HuH-7 (cell line): ENCODE measurements at places on chromosomes 5 and 9.

DNA sequence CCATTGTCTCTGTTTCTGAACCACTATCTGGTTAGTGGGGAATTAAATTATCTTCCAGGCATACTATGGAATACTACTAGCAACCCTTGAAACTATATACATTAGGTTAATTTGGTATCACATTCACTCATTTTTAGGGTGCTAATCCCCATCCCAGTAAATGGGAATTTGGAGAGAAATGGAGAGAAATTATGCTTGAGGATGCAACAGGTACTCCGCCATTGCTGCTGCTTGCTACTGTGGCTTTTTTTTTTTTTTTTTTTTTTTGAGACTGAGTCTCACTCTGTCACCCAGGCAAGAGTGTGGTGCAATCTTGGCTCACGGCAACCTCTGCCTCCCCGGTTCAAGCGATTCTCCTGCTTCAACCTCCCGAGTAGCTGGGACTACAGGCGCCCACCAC is 66.1 kb downstream of the AK8 start:
- DNase-seq = no peak

GRCh38 chr5:67999391-67999790 is 216.2 kb upstream of the PIK3R1 start:
- DNase-seq = no peak

DNA sequence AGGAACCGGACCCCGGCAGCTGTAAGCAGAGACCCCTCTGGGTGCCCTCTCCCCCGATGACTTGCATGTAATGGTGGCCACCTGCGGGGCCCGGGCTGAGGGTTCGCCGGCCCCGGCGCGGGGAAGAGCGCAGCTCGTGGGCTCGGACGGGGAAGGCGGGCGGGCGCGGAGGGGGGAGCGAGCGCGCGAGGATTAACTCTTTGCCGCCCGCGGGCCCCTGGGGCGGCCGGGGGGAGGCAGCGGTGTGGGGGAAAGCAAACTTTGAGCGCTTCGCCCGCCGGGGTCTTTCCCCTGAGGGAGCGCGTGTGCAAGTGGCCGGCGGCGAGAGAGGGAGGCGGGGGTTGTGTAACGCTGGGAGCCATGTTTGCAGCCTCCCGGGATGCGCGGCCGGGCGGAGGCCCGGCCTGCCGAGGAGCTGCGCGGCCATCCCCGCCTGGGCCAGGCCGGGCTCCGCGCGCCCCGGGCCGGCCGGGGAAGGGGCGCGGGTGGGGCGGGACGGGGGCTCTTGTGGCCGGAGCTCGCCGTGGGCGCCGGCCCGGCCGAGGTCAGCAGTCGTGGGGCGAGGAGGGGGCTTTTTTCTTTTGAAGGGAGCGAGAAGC is 547 bp downstream of the ANP32B start:
- DNase-seq = peak; percentile 61

- DNase-seq = peak; percentile 18
These were observed 89.0 kb upstream of the MAP1B start for GRCh38 chr5:72018143-72018803.

DNA sequence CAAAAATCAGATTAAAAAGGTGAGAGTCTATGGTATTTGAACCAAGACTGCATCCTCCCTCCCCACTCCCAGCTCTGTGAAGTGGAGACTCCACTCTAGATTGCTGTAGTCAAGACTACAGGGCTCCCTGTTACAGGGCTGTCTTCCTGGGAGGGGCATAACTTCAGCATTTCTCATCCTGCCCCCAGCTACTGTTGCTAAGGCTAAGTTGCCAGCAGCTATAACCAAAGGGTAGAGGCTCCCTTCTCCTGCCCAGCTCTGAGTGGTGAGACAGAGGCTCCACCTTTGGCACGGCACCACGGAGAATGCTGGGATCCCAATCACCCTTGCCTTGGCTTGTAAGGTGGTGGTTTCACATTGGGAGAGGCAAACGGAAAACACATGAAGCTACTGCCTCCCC is 39.2 kb upstream of the GCNT4 start:
- no peak for DNase-seq

- no peak for DNase-seq
These were observed 28.2 kb downstream of the RNF145 start for GRCh38 chr5:159181152-159181551.

- DNase-seq = no peak
These were observed 102.0 kb downstream of the STK32A start for GRCh38 chr5:147336876-147337275.

DNA sequence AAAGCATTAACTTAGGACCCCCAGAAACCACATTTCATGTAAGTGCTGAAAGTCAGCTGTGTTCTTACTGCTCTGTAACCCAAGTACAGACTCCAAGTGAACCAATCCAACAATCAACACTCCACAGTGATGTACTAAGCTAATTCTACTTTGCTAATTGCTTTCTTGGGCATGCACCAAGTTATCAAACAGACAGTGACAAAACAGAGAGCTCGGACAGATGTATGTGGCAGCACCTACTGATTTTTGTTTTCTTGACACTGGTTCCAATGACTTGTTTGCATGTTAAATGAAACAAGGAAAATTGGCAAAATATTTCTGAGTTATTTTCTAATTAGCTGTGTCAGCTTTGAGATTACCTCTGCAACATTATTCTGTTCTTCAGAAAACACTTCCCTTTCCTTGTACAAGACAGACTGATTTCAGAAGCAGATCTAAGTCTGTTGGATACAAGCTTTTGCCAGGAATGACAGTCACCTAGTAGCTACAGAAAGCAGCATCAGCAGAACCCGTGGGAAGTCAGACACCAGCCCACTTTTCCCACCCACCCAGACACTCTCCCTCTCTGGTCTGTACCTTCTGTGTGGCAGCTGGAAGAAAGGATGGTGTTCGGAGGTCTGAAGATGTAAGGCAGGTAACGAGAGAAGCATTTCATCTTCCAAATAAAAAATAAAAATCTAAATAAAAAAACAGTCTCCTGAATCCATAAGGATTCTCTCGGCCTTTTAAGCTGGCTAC is 176.7 kb upstream of the PPP2R2B start:
- DNase-seq = no peak

- DNase-seq = no peak
These were observed 1410.5 kb upstream of the CDH18 start for GRCh38 chr5:21398511-21398910.

- DNase-seq = no peak
These were observed 119.6 kb upstream of the TAF11L2 start for GRCh38 chr5:17378346-17378997.

DNA sequence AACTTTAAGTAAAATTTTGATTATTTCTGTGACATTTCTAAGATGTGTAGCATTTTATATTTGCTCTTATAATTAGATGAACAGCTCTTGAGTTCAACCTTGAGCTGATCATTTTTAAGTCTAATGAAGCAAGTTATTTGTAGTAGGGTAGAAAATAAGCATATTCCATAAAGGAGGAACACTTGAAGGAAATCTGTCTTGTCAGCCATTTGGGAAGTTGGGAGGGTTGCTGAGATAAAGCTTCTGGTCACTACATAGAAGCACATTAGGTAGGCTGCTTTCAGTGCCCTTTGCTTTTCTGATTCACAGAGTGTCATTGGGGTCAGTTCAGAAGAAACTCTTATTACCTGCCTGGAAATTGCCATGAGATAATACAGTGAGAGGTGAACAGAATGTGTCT is 44.1 kb downstream of the SEC24A start:
- no peak for DNase-seq

- no peak for DNase-seq
These were observed 11.0 kb downstream of the TRIP13 start for GRCh38 chr5:903756-904096.

GRCh38 chr5:176359658-176360057 is 1.9 kb downstream of the KIAA1191 start:
- DNase-seq = no peak

GRCh38 chr9:35114840-35115628 is 628 bp downstream of the ATOSB start:
- no peak for DNase-seq

DNA sequence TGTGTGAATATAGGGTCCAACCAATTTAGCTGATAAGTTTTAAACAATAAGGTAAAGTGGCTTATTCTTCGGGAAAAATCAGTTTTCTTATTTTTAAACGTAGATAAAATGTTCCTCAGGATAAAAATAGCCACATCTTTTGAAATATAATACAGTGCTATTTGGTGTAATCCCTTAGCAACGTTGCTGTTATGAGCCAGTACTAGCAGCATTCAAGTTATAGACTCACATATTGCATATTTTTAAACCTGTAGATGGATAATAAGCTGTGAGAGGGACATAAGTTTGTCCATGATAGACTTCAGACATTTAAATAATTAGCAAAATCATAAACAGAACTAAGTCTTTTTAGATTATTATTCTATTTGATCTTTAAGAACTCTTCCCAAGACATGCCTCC is 6.3 kb downstream of the PDE4D start:
- no peak for DNase-seq

GRCh38 chr9:70091572-70091971 is 47.9 kb downstream of the MAMDC2 start:
- no peak for DNase-seq

- DNase-seq = no peak
These were observed 10.4 kb upstream of the ZBTB43 start for GRCh38 chr9:126794441-126794840.

- DNase-seq = no peak
These were observed 34.9 kb downstream of the BICD2 start for GRCh38 chr9:92729735-92730155.

- DNase-seq = no peak
These were observed 51.3 kb downstream of the LHFPL2 start for GRCh38 chr5:78597068-78597973.

- DNase-seq = no peak
These were observed 24.4 kb upstream of the COL5A1 start for GRCh38 chr9:134617246-134617645.

DNA sequence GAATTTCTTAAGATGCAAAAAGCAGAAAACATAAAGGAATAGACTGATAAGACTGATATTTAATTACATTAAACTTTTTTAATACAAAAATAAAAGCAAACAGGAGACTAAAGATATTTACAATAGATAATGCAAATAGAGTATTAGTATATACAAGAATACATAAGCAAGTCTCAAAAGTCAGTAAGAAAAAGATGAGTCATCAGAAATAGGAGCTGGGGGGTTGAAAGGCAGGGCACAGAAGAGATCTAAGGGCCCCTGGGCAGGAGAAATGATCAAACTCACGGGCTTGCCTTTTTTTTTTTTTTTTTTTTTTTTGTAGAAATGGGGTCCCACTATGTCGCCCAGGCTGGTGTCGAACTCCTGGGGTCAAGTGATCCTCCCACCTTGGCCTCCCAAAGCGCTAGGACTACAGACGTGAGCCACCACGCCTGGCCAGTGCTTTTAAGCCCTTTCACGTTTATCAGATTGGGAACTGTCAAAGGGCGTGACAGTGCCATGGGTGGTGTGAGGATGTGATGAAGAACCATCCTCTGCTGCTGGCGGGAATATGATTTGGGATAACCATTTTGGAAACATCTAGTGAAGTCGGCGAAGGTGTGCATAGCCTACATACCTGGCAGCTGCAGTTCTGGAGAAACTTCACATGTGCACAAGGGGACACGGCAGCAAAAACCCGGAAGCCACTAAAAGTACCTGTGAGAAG is 126.1 kb downstream of the CACNA1B start:
- no peak for DNase-seq

DNA sequence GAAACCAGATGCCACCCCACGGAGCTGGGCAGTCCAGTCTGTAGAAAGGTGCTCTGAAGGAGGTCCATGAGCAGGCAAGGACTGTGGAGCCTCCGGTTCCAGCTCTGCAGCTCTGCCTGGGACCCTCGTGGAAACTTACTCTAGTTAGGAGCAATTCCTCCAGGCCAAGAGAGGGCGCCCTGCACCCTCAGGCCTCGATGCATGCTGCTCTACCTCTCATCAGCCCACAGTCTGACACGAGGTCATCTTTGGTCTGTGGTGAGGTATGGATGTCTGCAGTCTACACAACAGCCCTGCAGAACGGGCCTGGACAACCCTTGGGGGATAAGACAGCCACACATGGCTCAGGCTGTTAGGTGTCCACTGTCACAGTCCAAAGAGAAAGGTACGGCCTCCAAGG is 50.6 kb upstream of the UBTD2 start:
- DNase-seq = peak; percentile 32

DNA sequence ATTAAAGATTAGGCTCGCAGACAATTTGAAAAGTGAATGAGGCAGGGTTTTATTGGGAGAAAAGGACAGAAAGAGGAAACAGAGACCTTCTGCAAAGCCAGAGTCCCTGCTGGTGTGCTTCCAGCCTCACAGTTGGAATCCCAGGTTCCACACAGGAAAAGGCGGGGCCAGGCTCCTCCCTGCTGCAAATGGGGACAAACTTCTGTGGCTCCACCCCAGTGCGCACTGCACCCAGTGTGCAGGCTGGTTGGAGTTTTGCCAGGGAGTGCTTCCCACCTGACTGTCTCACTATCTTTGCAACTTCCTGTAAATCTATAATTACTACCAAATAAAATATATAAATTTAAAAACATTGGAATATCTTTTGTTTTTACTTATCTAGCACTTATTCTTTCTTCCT is 386.0 kb upstream of the GRIN3A start:
- DNase-seq = no peak

- no peak for DNase-seq
These were observed 148.4 kb downstream of the MACROH2A1 start for GRCh38 chr5:135250671-135251070.

GRCh38 chr9:6229619-6230018 is 14.0 kb downstream of the IL33 start:
- DNase-seq = no peak

- DNase-seq = peak; percentile 85
These were observed 780 bp downstream of the RNU6ATAC start for GRCh38 chr9:134163371-134164196.

DNA sequence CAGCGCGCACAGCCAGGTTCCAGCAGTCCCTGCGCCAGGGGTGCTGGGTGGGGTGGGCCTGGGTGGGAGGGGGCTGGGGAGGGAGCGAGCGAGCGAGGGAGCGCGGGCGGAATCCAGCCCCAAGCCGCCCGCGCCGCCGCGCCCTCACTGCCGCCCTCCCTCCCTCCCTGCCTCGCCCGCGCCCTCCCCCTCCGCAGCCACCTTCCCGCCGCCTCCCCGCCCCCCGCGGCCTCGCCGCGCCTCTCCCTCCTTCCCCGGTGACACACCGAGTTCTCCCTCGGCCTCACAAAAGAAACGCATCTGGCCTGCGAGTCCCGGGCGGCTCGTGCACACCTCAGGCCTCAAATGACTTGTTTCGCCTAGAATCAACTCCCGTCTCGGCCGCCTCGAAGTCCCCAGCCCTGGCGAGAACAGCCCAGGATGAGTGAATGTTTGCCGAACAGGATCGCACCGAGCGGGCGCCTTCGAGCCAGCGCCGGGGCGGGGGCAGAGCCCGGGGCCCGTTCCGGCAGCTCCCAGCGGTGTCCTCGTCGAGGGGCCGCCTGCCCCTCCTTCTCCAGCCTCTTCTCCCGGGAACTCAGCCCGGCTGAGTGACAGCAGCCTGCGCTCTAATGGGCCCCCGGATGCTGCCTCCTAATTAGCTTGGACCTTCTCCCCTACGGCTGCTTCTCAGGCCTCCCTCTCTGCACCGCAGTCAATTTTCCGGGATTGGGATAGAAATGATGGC is 371 bp upstream of the PITX1 start:
- DNase-seq = peak; percentile 81
